NCI-H2171 (cell line): ENCODE measurements at places on chromosomes 12 and 14.

DNA sequence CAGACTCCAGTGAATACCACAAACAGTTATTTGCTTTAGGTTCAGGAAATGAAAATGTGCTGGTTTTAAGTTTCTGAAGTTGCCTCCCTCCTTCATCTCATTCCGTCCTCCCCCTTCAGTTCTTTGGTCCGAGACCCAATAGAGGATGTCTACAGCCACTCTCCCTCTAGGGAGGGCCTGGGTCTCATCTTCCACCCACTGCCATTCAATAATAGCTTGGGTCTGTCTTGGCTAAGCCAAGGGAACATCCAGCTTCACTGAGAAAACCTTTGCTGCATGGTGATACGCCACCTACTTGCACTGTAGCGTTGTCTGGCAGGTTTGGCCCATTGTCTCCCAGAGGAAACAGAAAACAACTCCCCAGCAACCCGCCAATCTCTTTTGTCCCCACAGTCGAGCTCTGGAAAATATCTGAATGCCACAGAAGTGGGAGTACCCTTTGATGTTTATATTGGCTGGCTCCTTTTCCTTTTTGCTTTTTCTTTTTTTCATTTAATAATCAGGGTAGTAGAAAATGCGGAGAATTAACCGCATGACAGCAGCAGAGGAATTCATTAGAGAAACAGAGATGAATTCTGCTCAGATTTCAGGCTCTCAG, 380.1 kb downstream of the RAD51B start:
- DNase-seq = no peak

DNA sequence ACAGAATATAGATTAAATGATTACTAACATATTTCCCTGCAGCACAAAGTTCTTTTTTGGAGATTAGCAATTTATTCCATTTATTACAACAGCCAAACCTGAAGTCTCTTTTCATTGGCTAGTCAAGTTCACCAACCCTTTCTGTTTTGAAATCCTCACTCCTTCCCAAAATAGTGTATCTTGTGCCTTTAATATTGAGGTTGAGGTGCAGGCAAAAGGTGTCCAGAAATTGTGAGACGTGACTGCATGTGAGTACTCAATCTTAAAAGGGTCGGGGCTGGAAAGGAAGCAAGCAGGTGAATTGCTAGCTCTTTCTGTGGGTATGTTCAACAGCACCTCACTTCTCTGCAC, 11.1 kb upstream of the FOXN3 start:
- no peak for DNase-seq

DNA sequence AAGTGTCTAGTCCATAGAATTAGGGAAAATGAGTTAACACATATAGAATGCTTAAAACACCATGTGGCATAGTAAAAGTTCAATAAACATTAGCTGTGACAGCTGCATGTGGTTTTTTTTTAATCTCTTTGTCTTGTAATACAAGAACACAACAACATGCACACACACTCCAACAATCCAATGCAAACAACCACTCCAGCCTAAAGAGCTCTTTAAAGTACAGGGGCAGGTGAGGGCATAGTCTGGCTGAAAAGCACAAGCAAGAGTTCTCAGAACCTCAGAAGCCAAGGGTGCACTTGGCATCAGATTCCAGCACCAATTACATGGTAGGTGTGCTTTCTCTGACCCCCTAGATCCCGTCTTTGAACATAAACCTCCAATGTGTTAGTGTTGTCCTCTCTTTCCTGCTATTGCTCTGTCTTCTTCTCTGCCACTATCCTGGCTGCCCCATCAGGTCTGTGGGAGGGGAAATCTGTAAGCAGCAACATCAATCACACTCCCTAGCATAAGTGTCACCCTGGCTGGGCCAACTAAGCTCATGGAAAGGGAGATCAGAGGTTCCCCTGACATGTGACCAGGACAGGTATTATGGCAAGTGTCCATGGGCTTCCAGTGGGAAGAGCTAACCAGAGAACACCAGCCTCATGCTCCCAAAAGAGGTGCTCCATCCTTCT, 91.0 kb downstream of the SLC8A3 start:
- DNase-seq = no peak

GRCh38 chr14:61147831-61148549, 133.1 kb downstream of the TMEM30B start:
- DNase-seq = no peak

DNA sequence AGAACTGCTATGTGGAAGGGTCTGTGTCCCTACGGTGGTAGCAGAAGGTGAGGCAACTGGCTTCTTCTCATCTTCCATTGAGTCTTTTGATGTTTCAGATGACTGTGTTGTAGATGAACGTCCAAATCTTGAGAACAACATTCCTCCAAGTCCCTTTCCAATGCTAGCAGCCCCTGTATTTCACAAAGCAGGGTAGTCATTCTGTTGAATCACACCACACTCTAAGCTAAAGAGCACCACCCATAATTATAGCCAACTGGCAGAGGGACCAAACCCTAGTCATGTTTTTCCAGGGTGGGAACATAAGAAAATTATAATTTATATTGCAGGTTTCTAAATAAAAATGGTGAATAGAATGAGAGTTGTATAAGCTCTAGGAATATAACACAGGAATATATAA, 98.7 kb downstream of the DDHD1 start:
- DNase-seq = no peak
